ENCODE measurements at places on chromosomes 4 and X.
A peak's percentile ranks its signal among the peaks of the same experiment; 100 is the strongest.

GRCh38 chr4:47373709-47374108 lies 89.8 kb downstream of the COMMD8 start:
- DNase-seq, result no peak

GRCh38 chr4:10205223-10205622 lies 88.6 kb upstream of the WDR1 start:
- DNase-seq, result no peak

GRCh38 chr4:150852216-150852615 lies 162.9 kb downstream of the LRBA start:
- no peak for DNase-seq

GRCh38 chr4:72875138-72875537 lies 194.4 kb downstream of the COX18 start:
- no peak for DNase-seq

DNA sequence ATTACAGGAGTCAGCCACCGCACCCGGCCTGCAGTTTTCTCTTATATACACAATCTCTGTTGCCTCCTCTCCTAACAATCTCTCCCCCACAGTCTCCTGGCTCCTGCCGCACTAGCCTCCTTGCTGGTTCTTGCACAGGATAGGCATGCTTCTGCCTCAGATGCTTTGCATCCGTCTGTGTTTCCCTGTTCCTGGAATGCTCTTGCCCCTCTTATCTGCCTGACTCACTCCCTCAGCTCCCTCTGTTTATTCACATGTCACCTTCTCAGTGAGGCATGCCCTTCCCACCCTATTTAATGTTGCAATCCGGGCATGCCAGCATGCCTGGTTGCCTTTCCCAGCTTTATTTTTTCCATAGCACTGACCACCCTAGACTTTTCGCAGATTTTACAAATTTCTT lies 161.9 kb downstream of the PHF8 start:
- DNase-seq, result no peak

DNA sequence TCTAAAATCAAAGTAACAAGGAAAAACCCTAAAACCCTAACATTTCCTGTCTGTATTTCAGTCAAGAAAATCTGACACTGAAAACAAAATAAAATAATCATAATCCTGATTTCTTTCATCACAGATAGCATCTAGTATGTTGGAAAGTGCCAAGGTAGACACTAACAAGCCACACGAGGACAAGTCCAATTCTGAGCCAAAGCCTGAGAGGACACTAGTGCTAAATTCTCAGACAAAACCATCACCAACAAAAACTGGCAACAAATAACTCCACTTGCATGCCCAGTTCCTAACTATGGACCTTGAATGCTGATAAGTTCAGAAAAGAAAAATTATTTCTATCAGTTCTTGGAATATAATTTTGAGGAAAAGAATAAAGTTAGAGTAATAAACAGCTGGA lies 113.7 kb downstream of the MANBA start:
- no peak for DNase-seq

GRCh38 chrX:28851871-28852270 lies 264.6 kb downstream of the IL1RAPL1 start:
- DNase-seq, result no peak

DNA sequence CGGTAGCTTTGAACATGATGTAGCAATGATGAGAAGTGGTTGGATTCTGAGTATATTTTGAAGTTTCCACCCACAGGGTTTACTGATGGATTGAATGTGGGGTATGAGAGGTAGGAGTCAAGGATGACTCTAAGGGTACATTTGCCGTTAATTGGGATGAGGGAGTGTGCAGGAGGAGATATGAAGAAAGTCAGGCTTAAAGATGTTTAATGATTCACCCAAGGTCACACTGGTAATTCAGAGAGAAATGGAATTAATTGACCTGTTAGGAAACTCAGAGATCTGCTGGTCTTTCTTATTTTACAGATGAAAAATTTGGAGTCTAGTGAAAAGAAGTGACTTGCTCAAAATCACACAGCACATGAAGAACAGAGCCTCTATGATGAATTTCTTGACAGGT lies 390.7 kb downstream of the GBA3 start:
- DNase-seq, result no peak

- no peak for DNase-seq
Observed at GRCh38 chr4:43456383-43456782, 563.9 kb downstream of the GRXCR1 start.

DNA sequence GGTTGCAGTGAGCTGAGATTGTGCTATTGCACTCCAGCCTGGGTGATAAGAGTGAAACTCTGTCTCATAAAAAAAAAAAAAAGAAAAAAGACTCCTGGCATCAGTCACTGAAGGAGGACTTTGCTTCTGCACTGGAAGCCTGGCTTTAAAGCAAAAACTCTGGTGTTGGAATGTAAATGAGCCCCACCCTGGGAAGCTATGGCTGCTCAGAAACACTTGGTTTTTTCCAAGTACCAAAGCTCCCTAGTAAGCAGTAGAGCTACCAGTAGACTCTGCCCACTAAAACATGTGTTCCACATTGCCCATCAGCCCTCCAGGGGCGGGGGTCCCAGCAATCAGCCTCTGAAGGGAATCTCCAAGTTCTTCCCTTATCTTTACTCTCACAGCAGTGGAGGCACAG lies 154.4 kb downstream of the SHROOM3 start:
- no peak for DNase-seq

- DNase-seq, result no peak
Observed at GRCh38 chr4:42284030-42284429, 113.3 kb upstream of the SHISA3 start.

- DNase-seq, result no peak
Observed at GRCh38 chrX:3268829-3269228, 77.6 kb downstream of the MXRA5 start.

- no peak for DNase-seq
Observed at GRCh38 chr4:3297066-3297859, 4.4 kb downstream of the RGS12 start.

DNA sequence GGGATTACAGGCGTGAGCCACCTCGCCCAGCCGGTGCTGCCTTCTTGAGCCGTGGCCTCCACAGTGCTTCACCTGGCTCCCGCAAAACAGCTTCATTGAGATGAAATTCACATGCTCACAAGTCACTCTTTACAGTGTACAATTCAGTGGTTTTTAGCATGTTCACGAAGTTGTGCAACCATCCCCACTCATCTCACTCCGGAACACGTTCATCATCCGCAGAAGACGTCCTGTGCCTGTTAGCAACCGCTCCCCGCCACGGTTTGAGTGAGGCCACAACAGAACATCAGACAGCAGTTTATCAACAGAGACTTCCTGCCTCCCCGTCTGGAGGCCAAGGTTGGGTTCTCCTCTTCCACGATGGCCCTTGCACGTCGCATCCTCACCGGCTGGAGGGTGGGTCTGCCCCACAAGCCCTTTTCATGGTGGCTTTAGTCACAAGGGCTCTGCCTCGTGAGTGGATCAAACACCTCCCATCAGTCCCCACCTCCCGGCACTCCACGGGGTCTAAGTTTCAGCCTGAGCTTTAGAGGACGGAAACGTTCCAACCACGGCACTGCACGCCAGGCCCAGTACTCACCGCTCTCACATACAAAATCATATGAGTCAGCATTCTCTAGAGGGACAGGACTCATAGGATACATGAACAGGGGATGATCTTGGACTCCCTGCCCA lies 29.6 kb upstream of the SPON2 start:
- peak; percentile 80 for DNase-seq

Measured in activated CD8-positive, alpha-beta memory T cell treated with anti-CD3 and anti-CD28 coated beads for 1 hour (primary cell).